Spleen (tissue), 13 donors: ENCODE measurements at places on chromosomes 13 and 19. TPM values are rescaled to one million over a fixed set of nuclear protein-coding genes. Genes with fewer than 3 reads are reported as not detected.

- peaks cover 32% of the 10 kb centered on the region for H3K36me3 ChIP-seq
- DNase-seq = peak; percentile 54
- H3K27ac ChIP-seq = no peak overlapping the region
- H3K27me3 ChIP-seq = no peaks in the 10 kb centered on the region
Observed at GRCh38 chr19:49348305-49349189, 13.3 kb downstream of the CD37 start.

GRCh38 chr13:105785436-105785835, 750.0 kb downstream of the EFNB2 start:
- no peak overlapping the region for H3K4me3 ChIP-seq
- DNase-seq = no peak
- no peaks in the 10 kb centered on the region for H3K27me3 ChIP-seq
- H3K36me3 ChIP-seq = no peaks in the 10 kb centered on the region
- H3K27ac ChIP-seq = no peak overlapping the region

GRCh38 chr13:59680429-59681024, 483.2 kb downstream of the DIAPH3 start:
- DNase-seq = no peak
- no peaks in the 10 kb centered on the region for H3K27me3 ChIP-seq
- H3K36me3 ChIP-seq = no peaks in the 10 kb centered on the region
- no peak overlapping the region for H3K27ac ChIP-seq
- H3K4me3 ChIP-seq = no peak overlapping the region

The GJB6 gene
- total RNA-seq = not detected

The TFPT gene
- 22.7 TPM for total RNA-seq
